Hematopoietic multipotent progenitor cell treated with erythropoietin and hydrocortisone succinate and interleukin-3 and kit ligand, for 17 days (in vitro differentiated cells): ENCODE measurements at places on chromosomes 3 and 15.
A peak's percentile ranks its signal among the peaks of the same experiment; 100 is the strongest.

GRCh38 chr15:66163553-66163952 is 90.0 kb downstream of the MEGF11 start:
- no peak for DNase-seq

GRCh38 chr15:57160823-57161560 is 215.3 kb upstream of the CGNL1 start:
- DNase-seq: no peak

DNA sequence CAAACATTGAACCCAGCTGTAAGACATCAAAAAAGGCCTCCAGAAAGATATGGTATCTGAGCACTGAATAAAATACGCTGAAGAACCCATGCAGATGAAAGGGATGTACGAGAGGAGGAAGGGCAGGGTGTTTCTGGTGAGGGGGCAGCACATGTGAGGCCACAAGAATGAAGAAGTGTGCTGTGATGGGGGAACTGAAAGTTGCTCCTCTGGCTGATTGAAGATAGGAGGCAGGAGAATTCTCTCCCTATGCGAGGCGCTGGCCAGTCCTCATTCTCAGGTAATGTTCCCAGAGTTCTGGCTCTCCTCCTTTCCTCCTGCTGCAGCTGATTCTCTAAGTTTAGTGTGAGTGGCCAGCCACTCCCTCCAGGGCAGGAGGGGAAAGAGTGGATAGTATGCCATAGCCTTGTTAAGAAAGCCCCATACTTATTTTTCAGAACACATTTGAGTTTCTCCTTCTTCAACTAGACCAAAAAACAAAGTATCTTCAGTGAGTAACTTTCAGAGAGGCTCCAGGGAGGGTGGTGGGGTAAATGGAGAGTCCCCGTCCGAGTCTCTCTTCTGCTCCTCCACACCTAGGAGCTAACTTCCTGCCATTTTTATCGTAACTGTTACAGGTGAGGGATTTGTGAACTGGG is 26.9 kb upstream of the MYO1E start:
- DNase-seq: no peak

DNA sequence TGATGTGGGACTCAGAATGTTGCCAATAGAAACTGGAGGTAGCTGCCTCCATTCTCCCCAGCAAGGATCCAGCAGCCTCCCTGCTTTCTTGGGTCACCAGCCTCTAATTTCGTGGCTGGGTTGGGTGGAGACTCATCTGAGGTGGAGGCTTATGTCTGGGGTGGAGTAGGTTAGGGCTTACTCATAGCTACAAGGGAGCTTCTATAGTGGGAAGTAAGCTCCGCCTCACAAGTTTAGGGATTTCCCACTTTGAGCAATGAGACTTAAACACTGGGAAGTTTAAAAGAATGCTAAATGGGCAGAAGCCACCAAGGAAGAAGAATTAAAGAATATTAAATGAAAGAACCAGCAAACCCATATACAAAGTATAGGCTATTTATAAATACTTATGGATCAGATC is 63.8 kb downstream of the GJD2 start:
- DNase-seq: no peak

GRCh38 chr3:175233957-175234940 is 375.1 kb downstream of the NAALADL2 start:
- no peak for DNase-seq

GRCh38 chr15:65559941-65560340 is 29.7 kb downstream of the HACD3 start:
- no peak for DNase-seq

DNA sequence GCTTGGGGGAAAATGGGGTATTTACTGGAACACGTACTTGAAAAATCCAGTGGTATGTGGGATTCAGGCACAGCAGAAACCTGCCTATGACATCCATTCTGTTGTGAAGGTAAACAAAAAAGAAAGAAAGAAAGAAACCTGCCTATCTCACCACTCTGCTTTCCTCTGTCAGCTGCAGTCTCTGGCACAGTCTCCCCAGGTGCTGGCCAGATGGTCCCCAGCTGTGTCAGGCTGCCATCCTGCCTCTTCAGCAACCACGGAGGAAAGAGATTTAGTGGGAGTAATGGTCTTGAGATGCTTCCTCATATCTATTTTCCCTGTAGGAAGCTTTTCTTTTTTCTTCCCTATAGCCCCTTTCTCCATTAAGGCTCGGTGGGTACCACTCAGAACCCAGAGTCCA is 2.5 kb upstream of the PXYLP1 start:
- DNase-seq: no peak

GRCh38 chr3:94423578-94423977 is 360.7 kb downstream of the NSUN3 start:
- DNase-seq: no peak

GRCh38 chr3:188890572-188891270 is 281.1 kb upstream of the TPRG1 start:
- DNase-seq: no peak

DNA sequence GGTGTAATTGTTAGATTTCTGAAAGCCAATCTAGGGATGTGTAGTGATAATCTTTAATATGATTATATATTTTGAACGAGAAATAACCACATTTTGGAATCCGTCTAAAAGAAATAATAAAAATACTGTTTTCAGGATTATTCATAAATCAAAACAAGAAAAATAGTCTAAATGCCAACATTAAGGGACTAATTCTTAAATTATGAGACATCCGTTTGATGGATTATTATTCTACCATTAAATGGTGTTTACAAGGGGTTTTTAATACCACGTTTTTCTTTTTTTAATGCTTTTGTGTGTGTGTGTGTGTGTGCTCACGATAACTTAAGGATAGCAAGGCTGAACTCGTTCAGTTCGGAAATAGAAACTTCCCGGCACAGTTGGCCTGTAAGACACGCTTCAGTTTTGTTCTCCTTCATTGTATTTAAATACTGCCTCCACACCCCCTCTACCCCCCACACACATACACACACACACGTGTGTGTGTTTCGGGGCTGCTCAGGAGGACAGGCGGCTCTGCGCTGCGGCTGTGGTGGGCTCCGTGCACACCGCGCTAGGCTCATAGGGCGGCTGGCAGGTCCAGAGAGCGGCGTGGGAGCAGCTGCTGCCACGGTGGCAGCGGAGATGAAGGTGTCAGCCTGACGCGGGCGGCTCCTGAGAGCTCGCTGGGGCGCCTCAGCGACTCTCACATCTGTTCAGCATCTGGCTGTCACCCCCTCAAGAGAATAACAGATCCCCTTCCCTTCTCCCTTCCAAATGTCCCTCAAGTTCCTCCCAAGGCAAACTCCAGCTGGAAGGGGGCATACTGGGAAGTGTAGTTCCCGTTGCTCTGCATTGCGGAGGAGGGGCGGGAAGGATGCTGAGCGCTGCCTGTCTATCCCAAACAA is 23.0 kb upstream of the ANP32A start:
- DNase-seq: no peak

DNA sequence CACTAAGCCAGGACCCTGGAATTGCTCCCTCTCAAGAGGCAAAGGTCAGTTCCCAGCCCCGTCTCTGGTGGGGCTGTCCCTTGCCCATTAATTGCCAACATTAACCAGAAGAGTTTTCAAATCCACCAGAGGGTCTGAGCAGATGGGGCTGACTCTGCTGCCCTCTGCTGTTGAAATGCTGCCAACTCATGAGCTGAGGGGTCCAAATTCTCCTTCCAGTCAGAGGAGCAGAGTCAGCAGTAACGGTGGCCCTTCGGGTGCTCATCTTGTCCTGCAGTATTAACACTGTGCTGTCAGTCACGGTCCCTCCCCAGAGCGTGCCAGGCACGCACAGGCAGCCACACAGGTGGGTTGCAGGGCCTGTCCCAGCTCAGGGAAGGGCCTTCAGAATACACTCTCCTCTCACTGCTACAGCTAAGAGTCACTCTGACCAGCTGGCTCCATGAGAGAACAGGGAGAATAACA is 10.7 kb upstream of the SPTBN5 start:
- peak; percentile 63 for DNase-seq

- DNase-seq: no peak
Measured at GRCh38 chr15:43361313-43361903, 9.4 kb downstream of the ZSCAN29 start.

- no peak for DNase-seq
Measured at GRCh38 chr3:142088522-142088921, 60.8 kb downstream of the TFDP2 start.

DNA sequence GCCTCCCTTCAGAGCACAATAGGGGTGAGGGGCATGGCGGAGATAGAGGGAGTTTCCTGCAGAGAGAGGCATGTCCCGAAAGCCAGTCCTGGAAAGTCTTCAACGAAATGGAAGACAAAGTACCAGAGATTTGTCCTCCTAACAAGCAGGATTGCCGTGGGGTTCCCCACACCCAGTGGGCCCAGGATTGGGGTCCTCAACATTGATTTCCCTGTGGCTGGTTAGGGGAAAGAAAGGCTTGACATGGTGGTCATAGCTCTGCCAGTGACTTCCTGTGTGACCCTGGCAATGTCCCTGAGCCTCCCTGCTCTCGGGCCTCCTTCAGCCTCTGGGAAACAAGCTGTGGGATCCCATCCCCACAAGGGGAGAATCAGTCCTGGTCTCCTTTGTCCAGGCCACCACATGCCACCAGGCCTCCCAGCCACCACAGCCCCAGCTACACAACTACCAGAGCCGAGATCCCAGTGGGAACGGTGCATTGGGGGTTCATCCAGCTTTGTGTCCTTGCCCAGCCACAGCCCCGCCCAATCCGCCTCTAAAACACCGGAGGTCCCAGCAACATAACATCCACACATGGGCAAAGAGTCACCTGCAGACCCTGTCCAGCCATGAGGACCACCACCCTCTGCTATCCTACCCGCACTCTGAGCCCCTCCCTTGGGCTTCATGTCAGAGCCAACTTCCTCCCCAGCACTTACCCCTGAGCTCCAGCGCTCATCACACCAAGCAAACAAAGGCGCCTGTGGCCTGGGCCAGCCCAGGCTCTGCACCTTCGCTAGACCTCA is 63.0 kb downstream of the ADAMTS17 start:
- no peak for DNase-seq

DNA sequence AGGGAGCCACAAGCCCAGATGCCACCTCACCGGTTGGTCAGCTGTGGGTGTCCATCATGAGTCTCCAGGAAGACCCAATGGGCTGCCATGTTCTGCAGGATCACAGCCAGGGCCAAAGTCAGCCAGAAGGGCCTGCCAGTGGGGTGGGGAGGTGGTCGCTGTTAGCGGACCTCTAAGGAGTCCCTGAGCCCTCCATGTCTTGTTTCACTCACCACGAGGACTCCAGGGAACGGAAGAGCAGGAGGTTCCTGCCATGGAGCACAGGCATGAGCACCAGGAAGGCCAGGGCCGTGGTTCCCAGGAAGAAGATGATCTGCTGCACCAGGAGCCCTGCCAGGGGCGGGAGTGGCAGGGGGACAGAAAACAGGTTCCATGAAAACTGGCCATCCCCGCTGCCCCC is 8.6 kb downstream of the ISLR start:
- no peak for DNase-seq

GRCh38 chr3:113079218-113079961 is 88.6 kb downstream of the GTPBP8 start:
- no peak for DNase-seq

DNA sequence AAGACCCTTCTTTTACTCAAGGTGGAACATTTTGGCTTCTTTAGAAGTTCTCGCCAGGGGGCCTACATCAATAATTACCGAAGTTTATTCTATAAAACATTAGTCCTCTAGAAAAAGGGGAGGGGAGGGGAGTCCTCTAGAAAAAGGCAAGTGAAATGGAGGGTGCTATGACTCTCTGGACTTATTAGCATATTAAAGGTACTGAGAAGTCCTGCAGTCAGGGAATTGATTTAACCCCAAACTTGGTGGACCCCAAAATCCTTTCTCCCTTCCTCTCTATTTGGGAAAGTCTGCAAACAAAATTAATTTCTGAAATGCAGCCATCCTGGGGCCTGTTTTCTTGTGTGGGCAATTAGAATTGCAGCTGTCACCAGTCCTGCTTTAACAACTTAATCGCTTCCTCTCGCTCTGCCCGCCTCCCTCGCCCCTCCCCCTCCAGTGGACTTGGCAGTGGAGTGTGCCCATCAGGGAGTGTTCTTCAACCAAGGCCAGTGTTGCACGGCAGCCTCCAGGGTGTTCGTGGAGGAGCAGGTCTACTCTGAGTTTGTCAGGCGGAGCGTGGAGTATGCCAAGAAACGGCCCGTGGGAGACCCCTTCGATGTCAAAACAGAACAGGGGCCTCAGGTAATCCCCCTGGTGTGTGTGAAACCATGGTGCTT is 18.9 kb upstream of the LRRK1 start:
- DNase-seq: no peak

- DNase-seq: no peak
Measured at GRCh38 chr3:141550926-141551665, 64.3 kb downstream of the RASA2 start.

- no peak for DNase-seq
Measured at GRCh38 chr15:101145362-101145761, 106.5 kb downstream of the CHSY1 start.

DNA sequence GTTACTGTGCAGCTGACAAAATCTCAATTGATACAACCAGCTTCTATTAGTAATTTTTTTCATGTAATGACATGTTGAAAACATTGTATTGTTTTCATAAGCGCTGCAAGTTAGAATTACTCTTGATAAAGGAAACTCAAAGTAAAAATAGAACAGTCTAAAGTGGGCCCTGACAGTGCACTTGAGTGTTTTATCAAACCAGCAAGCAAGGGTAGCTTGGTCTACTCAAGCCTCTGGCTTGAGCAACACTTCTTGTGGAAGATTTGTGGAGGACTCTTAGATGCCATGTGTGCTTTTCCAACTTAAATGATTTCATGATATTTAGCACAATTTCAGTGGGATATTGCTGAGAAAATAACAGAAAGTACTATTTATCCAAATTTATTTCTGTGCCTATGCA is 575.7 kb upstream of the ZNF717 start:
- DNase-seq: no peak
